ENCODE measurements at places on chromosomes 6 and 20.

DNA sequence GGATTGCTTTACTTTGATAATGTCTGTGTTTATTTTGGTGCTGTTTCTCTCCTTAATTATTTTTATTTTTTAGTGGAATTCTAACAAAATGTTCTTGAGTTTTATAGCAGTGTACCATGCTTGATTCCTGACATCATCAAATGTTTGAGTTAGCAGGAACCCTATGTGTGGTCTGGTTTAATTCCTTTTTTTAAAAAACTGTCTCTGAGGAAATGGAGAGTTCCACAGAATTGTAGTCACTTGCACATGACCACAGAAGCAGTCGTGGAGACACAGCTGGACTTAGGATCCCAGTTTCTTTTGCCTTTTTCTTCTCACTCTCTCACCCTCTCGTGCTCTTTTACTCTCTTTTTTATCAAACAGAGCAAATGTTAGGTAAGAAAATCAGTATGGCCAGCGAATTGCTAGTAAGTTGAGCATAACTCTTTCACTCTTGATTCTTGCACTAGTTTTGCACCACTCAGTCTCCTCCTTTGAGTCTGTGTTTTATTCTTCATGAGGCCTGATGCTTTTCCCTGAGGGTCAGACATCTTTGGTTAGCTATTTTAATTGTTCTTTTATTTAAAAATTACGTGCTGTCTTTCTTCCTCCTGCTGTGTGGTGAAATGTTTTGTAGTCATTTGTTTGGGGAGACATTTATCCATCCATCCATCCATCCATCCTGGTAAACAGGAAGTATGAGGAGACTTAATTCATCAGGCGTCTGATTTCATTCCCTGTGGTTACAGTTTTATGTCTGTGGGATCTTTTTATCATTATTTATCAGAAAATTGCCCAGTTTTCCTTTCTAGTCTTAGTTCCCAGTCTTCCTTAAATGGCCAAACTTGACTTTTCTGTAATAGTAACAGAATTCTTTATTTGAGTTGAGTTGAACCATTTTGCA, 83.0 kb downstream of the SCAF8 start:
- DNase-seq: no peak

DNA sequence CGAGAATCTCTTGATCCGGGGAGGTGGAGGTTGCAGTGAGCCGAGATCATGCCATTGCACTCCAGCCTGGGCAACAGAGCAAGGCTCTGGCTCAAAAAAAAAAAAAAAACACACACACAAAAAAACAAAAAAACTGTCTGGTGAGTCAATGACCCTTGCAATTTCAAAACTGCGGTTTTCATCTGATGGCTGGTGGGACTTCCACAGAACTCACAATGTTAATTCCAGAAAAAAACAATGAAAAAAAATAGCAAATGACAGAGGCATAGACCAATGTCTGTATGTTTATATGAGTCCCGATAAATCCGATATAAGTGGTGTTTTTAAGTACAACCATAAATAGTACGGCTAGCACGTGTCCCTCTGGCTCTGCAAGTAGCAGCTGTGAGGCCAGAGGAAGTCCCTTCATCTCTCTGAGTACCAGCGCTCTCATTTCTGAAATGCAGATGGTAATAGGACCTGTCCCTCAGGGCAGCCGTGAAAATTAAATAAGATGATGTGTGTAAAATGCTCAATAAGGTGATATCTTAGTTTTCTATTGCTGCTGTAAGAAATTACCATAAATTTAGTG, 21.9 kb upstream of the PTPN1 start:
- no peak for DNase-seq

DNA sequence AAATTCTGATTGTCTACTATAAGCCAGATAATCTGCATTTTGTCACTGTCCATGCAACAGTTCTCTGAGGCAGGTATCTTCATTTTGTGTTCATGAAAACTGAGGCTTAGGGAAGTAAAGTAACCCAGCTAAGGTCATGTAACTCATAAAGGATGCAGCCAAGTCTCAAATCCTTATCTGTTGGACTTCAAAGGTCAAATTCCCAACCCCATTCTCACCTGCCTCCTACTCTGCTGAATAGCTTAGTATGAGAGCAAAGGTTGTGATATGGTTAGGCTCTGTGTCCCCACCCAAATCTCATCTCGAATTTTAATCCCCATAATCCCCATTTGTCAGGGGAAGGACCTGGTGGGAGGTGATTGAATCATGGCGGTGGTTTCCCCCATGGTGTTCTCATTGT, 90.1 kb downstream of the KLHL32 start:
- no peak for DNase-seq

DNA sequence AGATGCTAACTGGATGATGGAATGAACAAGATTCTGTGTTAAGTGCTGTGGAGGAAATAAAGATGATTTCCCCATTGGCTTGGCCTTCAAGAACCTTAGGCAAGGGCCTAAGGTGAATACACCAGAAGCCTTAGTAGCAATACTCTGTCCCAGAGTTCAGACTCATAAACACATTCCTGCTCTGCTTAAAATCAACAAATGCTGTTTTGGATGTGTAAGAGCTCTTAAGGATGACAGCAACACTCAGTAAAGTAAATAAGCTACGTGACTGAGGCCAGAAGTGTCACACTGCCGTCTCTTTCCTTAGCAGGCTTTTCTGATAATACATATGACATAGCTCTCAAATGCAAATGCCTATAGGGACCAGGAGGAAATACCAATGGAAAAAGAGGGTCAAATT, 90.6 kb downstream of the EYA2 start:
- no peak for DNase-seq

- DNase-seq: no peak
Observed at GRCh38 chr20:1867495-1868260, 27.5 kb upstream of the SIRPA start.

GRCh38 chr6:63224179-63224578, 12.9 kb downstream of the FKBP1C start:
- DNase-seq: no peak

- no peak for DNase-seq
Observed at GRCh38 chr20:19549896-19550295, 208.2 kb upstream of the RIN2 start.

DNA sequence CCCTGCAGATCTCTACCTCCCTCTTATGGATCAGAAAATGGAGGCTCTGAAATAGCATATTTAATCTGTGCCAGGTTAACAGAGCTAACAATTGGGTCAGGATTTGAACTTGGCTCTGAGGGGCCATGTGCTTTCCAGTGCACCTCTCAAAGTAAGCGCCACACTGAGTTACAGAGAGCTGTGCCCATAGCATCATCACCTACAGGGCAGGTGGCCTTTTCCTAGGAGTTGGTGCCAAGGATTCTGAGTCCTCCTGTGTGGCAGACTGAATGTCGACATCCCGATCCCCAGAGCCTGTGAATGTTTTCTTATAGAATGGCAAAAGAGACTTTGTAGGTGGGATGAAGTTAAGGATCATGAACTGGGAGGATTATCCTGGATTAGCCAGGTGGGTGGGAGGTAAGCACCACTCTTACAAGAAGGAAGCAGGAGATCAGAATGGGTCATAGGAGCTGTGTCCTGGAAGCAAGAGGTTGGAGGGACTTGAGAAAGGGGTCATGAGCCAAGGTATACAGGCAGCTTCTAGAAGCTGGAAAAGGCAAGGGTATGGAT, 68.0 kb upstream of the TBC1D7 start:
- no peak for DNase-seq

DNA sequence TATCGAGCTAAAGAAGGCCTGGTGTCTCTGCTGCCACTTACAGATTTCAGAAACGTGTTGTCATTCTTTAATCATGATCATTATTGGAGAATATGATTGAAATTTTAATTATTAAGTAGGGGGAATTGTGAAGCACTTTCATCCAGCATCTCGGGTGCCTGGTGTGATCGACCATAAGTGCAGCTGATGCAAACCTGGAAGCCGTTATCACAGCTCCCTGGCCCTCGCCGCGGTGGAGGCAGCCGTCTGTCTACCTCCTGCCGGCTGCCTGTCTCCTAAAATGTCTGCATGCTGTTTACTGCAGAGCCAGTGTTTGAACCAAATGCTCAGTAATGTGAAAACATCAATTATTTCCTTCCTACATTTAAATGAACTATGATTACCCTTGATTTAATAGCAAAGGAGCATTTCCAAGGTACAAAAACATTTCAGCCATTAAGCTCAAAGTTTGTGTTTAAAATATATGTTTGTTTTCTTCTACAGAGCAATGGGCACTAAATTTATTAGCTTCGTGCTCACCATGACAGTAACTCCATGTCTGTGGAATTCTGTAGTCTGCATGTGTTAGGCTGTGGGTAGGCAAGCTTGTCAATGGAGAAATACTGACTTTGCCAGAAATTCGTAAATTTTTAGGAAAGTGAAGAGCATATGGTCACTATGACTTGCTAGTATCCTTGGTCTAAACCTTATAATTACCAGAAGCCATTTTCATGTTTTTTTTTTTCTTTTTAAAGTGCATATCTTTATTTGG, 184.5 kb upstream of the AGPAT4 start:
- no peak for DNase-seq

GRCh38 chr20:4052139-4052480, 36.8 kb upstream of the RNF24 start:
- no peak for DNase-seq

GRCh38 chr6:31935021-31935420, 7.5 kb downstream of the C2 start:
- no peak for DNase-seq

- no peak for DNase-seq
Observed at GRCh38 chr6:73704260-73704659, 8.3 kb downstream of the CD109 start.

DNA sequence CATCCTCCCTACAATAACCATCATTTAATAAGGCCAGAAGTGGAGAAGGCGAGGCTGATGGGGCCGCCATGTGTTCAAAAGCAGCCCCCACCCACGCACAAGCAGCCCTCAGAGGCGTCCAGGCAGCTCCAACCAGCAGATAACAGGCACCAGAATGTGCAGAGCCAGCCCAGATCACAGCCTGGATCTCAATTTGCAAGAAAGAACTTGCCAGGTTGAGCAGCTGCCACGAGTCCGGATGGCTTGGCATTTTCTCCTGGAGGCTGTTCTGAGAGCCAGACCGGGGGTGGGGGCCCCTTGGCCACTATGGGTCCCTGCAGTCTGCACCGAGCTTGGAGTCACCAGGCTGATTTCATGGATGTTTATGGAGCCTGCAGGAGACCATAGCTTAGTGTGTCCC, 338.1 kb downstream of the PREX1 start:
- no peak for DNase-seq

- no peak for DNase-seq
Observed at GRCh38 chr6:170153436-170154319, 137.2 kb downstream of the DLL1 start.

- DNase-seq: no peak
Observed at GRCh38 chr6:8845690-8846089, 410.3 kb upstream of the SLC35B3 start.

DNA sequence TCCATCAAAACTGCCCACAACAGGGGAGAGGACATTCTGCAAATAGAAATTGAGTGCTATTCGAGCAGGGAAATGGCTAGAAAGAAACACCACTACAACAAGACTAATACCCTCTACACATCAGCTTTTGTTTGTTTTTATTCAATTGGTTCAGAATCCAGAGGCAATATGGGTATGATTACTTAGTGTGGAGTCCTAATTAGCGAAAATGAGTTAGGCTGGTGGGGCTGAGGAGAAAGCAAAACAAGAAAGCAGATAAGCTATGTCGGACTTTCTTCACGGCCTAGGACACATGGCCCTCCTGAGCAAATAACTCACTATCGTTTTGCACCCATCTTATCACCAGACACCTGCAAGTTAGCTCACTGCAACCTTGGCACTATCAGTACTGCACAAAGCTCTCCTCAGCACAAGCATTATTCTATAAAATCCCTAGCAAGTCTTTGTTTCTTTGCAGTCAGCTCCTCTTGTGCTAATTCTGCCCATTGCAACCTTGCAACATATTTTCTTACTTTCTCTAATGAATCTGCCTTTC, 31.3 kb upstream of the SH3BGRL2 start:
- no peak for DNase-seq

DNA sequence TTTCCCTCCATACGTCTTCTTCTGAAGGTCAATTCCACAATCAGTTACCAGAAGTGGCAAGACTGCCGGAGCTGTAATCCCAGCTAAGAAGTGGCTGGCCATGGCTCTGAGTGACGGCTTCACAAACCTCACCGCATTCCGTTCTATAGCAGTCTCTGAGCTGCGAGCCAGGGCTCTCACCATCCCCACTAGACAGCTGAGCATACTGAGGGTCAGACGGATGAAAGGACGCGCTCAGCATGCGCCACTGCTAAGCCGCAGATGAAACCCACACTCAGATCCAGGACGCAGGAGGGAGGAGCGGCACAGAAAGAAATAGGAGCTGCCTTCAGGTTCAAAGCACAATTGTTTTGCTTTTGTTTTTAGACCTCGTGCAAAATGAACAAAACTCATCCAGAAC, 97.9 kb downstream of the ANKRD60 start:
- DNase-seq: no peak

DNA sequence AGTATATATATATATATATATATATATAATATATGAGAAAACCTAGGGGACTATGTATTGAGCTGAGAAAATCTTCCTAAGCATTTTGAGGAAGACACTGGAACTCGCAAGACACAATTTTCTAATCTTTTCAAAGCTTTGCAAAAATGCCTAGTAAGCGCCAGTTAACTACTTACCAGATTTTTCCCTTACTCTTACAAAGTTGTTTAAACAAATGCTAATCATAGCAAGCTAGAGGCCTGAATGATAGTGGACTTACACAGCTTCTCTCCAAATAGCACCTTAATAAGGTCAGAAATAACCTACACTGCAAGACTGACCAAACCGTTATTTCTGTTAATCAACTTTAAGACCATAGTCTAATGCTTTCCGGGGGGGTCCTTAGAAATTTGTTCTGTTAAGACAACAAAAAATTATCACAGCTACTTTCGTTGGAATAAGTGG, 56.1 kb upstream of the HFE start:
- no peak for DNase-seq

- DNase-seq: no peak
Observed at GRCh38 chr6:15623276-15624116, 39.3 kb downstream of the DTNBP1 start.

DNA sequence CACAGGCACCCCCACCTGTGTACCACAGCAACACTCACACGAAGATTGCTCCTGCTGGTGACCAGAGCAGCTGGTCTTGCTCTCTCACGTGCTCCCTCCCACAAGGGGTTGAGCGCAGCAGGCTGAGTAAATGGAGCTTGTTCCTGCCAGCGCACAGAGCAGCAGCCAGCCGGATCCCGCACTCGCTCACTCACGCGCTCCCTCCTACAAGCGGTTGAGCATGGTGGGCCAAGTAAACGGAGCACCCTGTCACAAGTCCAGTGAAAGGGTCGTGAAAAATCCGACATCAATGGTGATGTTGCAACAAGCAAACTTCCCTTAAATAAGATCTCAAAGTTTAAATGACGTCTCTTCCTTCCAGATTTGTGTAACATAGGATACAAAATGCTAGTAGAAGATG, 313.7 kb downstream of the FOXC1 start:
- no peak for DNase-seq

GRCh38 chr6:113953346-113953745, 17.6 kb downstream of the HDAC2 start:
- DNase-seq: no peak

- no peak for DNase-seq
Observed at GRCh38 chr20:21640556-21640955, 64.9 kb upstream of the PAX1 start.

Data from activated naive CD4-positive, alpha-beta T cell treated with anti-CD3 and anti-CD28 coated beads, Interleukin-2, amount 10 ng/mL, durations not matched to agents 7 days and 5 days (primary cell).